Transverse colon (tissue), 4 donors: ENCODE measurements at places on chromosomes 12 and 14. TPM values are rescaled to one million over a fixed set of nuclear protein-coding genes. Genes with fewer than 3 reads are reported as not detected.

DNA sequence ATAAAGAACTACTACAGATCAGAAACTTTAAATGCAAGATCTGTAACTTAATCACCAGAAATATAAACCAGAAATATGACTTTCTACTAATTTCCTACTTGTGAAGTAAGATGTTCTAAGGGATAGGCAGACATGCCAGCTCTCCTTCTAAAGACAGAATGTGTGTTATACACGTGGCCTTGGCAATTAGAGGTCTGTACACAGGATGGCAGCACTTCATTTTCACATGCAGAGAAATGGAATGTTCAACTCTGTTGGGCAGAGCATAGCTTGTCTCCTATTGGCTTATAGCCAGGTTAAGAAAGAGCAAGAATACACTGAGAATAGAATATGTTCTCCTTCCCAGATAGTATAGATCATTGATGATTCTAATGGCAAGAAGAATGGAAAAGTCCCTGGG is 403.8 kb downstream of the DAD1 start:
- no peak for DNase-seq

DNA sequence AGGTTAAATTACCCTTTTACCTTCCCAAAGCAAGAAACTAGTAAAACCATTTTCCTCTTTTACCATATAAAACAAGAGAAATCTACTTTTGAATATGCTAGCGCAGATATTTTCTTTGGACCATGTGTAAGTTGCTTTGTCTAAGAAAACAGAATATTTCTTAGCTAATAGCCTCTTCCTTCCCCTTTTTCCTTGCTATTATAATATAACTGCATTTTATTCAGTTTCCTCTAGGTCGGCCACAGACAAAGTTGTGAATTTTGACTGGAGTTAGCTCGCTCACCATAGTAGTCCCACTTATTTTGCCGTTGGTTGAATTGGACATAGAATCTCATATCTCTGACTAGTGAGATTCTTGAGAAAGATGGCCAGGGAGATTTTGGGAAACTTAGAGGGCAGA is 115.6 kb downstream of the PLEKHA5 start:
- DNase-seq = no peak

DNA sequence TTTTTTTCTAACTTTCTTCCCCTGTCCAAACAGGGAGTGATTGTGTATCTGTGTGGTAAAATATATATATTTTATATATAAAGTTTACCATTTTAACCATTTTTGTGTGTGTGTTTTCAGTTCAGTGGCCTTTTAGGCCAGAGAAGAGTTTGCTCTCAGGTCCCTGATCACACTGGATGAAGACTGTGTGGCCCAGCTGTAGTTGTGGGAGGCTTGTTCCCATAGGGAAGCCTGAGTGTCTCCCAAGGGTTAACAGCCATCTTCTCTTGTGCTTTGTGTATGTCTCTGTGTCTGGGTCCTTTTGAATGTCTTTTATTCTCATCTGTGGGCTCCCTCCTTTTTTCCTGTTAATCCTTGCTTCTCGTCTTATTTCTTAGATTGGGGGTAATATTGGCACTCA is 23.4 kb downstream of the CGRRF1 start:
- no peak for DNase-seq

- no peak for DNase-seq
Measured at GRCh38 chr12:45633733-45634132, 95.8 kb upstream of the ARID2 start.

- DNase-seq = no peak
Measured at GRCh38 chr14:102408724-102409123, 46.0 kb downstream of the TECPR2 start.

Gene LRTM2
- not detected for total RNA-seq
